Iris pigment epithelial cell (primary cell): ENCODE measurements at places on chromosomes 11 and 22.

GRCh38 chr11:67600324-67601029 is 6.3 kb upstream of the NDUFV1 start:
- no peak for DNase-seq

GRCh38 chr11:6319704-6320410 is 444 bp downstream of the CAVIN3 start:
- peak; percentile 92 for DNase-seq

- DNase-seq = no peak
Measured at GRCh38 chr11:69397732-69398131, 83.7 kb upstream of the LINC01488 start.

- DNase-seq = no peak
Measured at GRCh38 chr11:91869686-91870085, 354.9 kb upstream of the FAT3 start.

GRCh38 chr22:46639843-46640242 is 19.7 kb downstream of the GRAMD4 start:
- no peak for DNase-seq

- no peak for DNase-seq
Measured at GRCh38 chr22:26577081-26577480, 12.9 kb downstream of the TPST2 start.

- DNase-seq = no peak
Measured at GRCh38 chr22:17281026-17281425, 61.8 kb upstream of the ADA2 start.

GRCh38 chr22:32354360-32355351 is 3.0 kb upstream of the RFPL3 start:
- DNase-seq = peak; percentile 20

DNA sequence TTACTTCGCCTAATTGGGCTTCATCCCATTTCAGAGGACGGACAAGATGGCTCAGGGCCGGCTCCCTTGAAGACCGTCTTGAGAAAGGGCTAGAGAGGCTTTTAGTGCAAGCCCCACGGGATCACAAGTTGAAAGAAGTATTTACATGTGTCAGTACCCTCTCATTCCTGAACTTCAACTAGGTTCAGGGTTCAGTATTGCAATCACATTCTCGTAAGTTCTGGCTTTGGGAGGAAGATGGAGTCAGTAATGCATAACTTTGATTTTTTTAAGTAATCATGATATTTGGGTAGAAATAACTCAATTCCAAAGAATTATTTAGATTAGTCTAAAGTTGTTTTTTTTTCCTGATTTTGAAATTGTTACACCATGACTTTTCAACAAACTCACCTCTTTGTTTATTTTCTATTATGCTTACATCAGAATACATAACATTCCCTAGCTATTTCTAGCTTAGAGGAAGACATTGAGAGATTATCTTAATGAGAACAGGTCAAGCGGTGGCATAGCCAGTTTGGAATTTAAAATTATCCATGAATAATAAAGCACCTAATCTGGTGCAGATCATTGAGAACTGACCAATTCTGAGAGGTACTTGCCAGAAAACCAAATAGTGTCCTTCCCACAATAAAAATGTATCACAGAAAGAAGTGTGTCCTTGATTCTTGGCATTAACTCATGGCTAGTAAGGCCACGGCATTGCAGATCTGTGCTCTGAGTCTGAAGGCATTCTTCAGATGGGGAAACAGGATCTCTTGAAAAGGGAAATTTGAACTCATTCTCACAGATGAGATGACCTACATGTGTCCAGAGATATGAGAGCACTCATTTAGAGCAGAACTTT is 92.1 kb upstream of the BLID start:
- DNase-seq = peak; percentile 93

GRCh38 chr11:66953081-66953833 is 4.9 kb downstream of the PC start:
- DNase-seq = no peak

GRCh38 chr22:37060801-37061610 is 9.5 kb downstream of the KCTD17 start:
- DNase-seq = no peak

DNA sequence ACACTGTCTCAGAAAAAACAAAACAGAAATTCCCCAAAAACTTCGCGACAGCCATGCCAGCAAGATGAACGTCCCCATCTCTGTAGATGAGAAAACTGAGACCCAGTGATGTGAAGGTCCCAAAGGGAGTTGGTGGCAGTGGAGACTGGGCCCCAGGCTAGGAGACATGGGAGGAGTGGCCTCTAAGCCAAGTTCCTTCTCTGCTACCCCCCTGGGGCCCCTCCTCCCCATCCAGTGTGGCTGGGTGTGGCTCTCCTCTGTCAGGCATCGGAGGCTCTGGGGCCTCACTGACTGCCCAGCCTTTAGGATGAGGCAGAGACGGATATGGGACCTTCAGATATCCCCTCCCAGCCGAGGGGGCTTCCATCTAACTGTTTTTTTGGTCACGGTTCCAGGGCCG is 9.8 kb downstream of the RELT start:
- no peak for DNase-seq

DNA sequence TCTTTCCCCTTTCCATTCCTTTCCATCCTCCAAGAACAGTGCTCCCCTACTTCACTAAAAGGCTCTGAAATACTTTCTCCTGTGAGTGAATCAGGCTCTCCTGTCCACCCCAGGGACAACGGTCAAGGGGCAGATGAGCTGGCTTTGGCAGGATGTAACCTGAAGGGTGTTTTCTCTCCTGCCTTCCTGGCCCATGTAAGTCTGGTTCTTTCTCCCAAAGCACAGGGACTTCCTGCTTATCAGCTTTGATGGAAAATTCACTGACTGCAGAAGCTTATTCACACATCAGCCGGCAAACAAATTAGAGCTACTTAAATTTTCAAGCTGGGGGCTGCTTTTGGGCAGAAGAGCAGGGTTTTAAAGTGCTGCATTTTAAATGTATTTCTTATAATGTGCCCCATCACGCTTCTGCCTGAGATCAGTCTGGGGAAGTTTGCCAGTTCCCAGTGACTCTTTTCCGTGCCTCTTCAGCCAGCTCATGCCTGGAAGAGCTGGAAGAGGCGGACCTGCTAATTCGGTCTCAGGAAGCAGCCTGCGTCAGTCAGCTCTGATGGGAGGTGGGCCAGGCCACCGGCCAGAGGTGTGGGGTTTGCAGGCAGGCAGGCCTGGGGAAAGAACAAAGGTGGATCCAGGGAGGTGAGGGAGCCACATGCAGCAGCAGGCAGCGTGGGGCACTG is 140.4 kb upstream of the TBCEL start:
- peak; percentile 15 for DNase-seq

DNA sequence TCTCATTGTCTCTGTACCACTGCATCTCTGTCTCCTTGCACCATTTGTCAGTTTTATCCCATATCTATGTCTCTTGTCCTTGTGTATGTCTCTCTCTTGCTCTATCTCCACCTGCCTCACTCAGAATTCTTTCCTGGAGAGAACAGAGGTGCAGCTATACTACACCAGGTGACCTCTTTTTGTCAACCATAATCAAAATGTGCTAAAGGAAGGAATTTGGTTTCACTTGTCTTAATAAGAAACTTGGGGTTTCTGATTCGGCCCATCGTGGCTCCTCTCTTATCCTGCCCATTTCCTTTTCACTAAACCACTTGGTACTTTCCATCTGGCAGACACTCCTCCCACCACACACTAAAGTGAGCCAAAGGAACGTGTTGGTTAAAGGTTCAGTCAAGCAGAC is 2.0 kb upstream of the C11orf42 start:
- DNase-seq = no peak

DNA sequence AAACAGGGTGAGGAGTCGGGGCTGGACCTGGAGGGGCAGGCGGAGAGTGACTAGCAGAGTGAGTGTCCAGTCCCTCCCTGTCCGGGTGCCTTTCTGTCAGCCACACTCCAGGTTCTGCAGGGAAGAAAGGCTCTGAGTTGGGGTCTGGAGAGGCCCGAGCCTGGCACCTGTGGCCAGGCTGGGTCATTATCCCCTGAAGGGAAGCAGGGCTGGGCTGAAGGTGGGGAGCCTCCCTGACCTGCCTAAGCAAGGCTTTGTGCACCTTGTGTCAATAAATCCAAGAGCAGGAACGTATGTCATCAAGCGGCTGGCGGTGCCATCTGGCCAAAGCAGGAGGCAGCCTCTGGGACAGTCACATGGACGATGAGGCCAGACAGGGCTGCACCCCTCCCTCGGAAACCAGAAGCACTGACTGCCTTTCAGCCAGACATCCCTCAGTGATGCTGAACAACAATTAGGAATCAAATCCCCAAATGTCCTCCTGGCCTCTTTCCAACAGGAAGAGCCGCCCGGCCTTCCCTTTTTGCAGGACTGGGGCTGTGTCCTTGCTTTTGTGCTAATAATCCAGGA is 73.9 kb upstream of the FGF3 start:
- no peak for DNase-seq

DNA sequence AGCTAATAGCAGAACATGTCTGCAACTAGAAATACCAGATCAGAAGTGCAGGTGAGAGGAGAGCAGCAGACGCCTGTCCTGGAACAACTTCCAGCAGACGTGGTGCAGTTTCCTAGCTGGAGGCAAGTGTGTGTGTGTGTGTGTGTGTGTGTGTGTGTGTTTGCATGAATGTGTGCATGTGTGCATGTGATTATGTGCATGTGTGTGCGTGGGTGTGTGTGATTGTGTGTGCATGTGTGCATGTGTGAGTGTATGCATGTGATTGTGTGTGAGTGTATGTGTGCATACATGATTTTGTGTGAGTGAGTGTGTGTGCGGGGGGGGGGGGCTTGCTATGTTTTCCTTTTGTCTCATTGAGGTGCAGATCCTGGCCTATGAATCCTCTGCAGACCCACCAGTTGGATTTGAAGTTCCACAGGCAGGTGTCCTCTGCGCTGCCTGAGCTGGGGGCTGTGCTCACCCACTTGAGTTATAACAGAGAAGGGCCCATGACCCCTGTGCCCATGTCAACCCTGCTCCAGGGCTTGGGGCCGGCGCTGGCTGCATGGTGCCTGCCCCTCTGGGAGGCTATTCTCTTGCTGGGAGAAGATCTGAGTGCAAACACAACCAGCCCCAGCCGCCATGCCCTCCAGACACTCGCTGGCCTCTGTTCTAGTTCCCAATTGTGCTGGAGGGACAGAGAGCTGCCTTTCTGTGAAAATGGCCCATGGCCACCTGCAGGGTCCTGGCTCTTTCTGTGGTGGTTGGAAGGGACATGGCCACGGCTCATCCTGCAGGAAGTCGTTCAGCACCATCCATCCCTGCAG is 821.3 kb downstream of the BRD1 start:
- DNase-seq = no peak

GRCh38 chr11:95076981-95077380 is 10.3 kb downstream of the SRSF8 start:
- no peak for DNase-seq

- DNase-seq = no peak
Measured at GRCh38 chr11:72398058-72398758, 36.1 kb downstream of the CLPB start.

DNA sequence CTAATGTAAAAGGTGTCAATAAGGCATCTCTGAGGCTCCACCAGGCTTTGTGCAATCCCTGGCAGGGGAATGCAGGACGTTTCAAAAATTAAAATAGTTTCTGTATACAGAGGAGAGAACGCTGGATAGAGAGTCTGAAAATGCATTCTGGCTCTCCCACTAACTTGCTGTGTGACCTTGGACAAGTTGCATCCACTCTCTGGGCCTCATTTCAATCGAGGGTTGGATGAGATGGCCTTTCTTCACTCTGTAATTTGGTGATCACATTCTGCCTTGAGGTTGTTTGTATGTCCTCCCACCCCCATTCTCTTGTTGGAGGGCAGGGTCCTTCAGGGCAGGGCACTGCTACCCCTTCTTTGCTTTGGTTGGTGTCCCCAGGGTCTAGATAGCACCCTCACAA is 78.5 kb downstream of the CACNG2 start:
- no peak for DNase-seq

DNA sequence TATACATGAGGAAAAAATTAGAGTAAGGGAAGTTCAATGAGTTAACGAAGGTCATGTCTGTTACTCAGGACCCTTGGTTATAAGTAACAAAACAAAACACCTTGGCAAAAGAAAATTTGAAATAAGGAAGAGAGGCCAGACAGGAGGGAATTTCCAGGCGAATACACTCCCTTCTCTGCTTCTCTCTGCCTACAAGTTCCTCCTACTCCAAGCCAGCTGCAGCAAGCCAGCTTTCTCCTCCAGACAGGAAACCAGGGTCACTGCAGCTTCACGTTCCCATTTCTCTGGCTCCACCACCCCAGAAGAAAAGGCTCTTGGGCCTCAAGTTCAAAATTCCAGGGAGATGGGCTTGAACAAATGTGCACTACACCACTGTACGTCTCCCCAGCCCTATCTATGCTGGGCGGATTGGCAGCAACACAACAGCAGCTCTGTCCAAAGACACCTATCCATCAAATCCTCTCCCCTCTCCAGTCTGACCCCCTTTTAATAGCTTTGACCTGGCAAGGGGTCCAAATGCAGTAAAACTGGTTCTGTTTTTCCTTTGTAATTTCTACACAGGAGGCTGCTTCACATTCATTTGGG is 27.7 kb downstream of the SMCO4 start:
- no peak for DNase-seq

GRCh38 chr22:37044634-37045625 is 6.6 kb upstream of the KCTD17 start:
- no peak for DNase-seq

DNA sequence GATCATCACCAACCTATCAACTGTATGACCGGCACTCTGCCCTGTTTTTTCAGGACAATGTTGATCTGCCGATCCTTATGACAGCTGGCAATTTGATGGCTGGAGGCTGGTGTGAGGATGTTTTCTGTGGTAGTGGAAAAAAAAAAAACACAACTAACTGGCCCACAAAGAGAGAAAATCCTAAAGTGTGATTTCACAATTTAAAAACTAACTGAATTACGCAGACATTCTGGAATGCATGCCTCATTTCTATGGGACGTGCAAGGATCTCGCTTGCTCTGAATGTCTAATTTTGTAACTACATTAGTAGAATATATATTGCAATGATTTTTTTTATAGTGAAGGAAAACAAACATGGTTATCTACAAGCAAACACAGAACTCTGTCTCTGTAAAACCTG is 590.5 kb downstream of the ETS1 start:
- DNase-seq = peak; percentile 19

DNA sequence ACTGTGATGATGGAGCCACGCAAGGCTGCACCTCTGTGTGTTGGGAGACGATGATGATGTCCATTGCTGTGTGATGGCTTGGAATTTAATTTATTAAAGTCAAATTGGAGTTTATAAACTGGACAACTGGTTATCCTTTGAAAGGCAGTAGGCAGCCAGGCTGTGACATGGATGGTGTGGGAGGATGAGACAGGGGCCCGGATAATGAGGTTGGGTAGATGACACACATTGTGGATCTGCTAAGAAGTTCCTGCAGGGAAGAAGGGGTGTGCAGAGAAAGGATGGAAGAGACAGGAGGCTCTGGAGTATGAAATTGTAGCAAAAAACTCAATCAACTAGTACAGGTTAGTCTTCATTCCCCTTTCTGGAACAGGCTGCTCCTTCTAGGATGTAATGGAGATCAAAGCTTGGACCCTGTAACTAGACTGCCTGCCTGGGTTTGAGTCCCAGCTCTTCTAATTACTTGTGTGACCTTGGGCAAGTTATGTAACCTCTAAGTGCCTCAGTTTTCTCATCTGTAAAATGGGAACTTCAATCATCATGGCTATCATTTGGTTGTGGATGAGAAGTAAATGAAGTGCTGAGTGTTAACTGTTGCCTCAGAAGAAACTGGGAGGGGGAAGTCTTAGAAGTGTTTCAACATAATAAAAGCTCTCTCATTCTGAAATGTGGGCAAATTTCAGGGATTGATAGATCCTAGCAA is 4.2 kb upstream of the HINFP start:
- DNase-seq = no peak

GRCh38 chr11:104891135-104891534 is 7.1 kb downstream of the CASP12 start:
- DNase-seq = peak; percentile 40

GRCh38 chr11:68261006-68261405 is 10.8 kb downstream of the C11orf24 start:
- DNase-seq = no peak

- no peak for DNase-seq
Measured at GRCh38 chr22:20959578-20960461, 7.2 kb upstream of the AIFM3 start.
